ENCODE measurements at places on chromosomes 6 and 20. TPM values are rescaled to one million over a fixed set of nuclear protein-coding genes. Genes with fewer than 3 reads are reported as not detected.

CAGE1 gene
- not detected for total RNA-seq

TCF21 gene
- 9.8 TPM for total RNA-seq

SPTLC3 gene
- 4.8 TPM for total RNA-seq

NMBR gene
- total RNA-seq = 0.15 TPM

RBCK1 gene
- total RNA-seq = 71.4 TPM

EFCAB8 gene
- under 0.01 TPM for total RNA-seq

All from bronchus fibroblast of lung (primary cell).